Activated CD4-positive, alpha-beta T cell treated with anti-CD3 and anti-CD28 coated beads, Interleukin-10, Interleukin-2, amounts not matched to agents 100 ng/mL and 50 ng/mL, durations not matched to agents 16 hours and 8 hours (primary cell): ENCODE measurements at places on chromosomes 4 and X.
A peak's percentile ranks its signal among the peaks of the same experiment; 100 is the strongest.

- DNase-seq = no peak
Measured at GRCh38 chr4:106704253-106704870, 331.8 kb downstream of the DKK2 start.

DNA sequence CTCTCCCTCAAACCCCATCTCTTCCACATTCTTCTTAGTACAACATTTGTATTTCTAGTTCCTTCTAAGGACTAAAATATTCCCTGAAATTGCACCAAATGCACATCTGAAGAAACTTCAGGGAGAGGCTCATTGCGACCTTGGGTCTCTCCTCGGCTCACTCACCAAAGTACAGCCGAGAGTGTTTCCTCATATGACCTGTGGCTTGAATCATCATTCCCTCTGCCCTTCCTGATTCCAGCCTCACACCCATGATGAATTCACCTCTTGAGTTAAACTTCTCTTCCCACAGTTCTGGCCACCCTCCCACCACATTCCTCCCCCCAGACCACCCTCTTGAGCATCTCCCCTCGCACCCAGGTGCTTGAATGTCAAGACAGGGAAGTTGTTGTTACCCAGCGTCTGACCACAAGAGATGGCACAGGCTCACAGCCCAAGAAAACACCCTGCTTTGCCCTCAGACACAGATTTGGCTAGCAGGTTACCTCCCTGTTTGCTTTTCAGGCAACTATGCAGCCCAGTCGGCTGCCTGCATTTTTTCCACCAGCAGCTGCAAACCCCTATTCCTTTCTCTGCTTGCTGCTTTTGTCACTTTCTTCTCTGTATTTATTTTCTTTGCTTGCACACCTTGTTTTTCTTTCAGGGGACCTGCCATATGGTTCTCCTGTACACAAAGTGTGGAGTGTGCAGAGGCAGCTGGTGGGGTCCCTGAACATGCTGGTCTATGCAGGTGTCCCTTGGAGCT lies 214.8 kb downstream of the SPATA18 start:
- DNase-seq = no peak

DNA sequence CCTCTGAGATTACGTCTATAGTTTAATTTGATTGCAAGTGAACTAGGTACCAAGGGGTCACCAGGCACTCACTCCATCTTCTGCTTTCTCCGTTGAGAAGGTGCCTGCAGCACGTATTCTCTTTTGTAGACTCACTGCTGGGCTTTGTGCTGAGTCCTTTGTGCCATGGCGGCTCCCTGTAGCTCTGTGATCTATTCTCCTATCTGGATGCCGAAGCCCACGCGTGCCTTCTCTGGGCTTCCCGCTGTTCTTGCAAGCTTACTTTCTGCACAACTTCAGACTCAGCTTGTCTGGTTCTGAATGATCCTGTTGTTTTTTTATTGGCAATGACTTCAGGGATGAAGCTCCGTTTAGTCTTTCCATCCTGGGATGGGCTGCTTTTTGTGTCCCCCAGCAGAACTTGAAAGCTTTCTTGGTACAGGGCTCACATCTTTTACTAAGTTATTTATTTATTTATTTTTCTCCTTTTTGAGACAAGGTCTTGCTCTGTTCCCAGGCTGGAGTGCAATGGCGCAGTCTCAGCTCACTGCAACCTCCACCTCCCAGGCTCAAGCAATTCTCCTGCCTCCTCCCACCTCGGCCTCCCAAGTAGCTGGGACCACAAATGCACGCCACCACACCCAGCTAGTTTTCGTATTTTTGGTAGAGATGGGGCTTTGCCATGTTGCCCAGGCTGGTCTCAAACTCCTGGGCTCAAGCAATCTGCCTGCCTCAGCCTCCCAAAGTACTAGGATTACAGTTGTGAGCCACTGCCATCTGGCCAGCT lies 100.9 kb upstream of the NKX1-1 start:
- DNase-seq = no peak

GRCh38 chrX:71533516-71533850 lies 579 bp downstream of the OGT start:
- DNase-seq = no peak

DNA sequence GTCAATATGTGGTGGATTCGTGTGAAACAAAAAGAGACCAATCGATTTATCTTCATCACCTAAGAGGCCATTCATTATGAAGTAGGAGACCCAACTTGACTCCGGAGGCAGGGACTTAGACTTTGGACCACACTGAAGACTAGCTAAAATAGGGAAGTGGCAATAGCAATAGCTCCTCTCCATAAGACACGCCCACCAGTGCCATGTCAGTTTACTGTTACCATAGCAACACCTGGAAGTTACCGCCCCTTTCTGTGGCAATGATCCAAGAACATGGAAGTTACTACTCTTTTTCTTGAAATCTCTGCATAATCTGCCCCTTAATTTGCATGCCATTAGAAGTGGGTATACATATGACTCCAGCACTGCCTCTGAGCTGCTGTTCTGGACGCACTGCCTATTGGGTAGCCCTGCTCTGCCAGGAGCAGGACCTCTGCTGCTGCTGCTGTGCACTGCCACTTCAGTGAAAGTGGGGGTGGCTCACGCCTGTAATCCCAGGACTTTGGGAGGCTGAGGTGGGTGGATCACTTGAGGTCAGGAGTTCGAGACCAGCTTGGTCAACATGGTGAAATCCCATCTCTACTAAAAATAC lies 163.2 kb downstream of the PRKX start:
- no peak for DNase-seq

DNA sequence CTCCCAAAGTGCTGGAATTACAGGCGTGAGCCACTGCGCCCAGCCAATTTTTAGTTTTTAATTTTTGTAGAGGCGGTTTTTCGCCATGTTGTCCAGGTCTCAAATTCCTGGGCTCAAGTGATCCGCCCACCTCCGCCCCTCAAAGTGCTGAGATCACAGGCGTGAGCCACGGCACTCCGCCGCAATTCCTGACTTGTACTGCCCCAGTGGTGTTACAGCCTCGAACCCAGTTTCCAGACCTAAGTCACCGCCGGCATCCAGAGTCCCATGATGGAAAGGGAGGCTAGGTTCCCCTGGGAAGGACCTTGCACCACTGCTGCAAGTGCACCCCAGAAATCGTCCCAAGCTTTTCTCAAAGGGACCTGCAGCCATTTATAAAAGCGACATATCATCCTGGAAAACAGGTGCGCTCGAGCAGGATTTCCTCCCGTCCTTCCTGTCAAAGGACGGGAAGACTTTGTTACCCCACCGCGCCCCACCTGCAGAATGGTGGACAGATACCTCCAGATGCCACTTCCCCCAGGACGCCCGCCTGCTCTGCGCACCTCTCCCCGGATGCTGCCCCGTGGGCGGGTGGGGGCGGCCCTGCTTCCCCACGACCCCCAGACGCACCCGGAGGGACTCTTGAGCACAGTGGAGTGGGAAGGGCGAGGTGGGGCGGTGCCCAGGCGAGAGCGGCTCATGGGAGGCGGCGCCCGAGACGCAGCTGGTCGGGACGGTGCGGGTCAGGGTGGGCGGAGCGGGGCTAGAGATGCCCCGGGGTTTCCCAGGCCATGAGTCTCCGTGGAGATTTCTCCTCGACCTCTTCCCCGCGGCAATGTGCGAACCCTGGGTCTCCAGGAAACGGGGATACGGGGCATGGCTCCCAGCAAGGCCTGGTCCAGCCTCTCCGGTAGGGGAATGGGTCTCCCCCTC lies 947 bp upstream of the RPL10 start:
- DNase-seq = peak; percentile 81

DNA sequence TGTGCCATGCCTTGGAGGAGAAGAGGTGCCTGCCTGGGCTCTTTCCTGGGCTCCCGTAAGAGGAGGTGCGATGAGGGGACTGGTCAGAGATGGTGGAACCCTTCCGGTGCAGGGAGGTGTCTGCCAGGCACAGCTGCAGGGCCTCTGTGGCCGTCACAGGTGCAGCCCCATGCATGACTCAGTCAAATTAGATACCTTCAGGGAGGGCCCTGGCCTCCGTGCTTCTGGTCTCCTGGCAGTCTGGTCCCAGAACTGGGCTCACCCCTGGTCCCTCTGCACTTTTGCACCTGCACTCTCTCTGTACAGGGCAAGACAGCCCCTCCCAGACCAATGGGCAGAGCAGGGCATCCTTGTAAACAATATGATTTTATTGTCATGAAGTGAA lies 49.9 kb upstream of the LRPAP1 start:
- no peak for DNase-seq
